ENCODE measurements at places on chromosomes 4 and X. TPM values are rescaled to one million over a fixed set of nuclear protein-coding genes. Genes with fewer than 3 reads are reported as not detected.

UGT2B17 gene
- total RNA-seq = not detected

DNA sequence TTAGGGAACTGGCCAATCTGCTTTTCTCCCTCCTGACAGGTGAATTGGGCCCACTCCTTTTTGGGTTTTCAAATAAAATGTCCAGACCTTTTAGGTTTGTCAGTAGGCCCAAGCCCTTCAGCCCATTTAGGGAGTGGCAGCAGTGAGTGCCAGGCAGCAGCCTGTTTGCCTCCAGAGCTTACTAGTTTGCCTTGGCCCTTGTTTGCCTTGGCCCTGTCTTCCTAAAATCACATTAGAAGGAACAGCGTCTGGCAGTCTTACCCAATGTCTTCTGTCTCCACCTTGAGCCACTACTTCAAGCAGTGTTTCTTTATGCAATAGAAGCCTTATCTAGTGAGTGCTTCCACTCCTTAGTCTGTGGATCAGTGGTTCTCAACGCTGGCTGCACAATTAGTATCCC lies 117.1 kb downstream of the TMEM164 start:
- DNase-seq = no peak

GLOD5 gene
- not detected for total RNA-seq

- no peak for DNase-seq
Observed at GRCh38 chrX:43474321-43474720, 181.8 kb upstream of the MAOA start.

DNA sequence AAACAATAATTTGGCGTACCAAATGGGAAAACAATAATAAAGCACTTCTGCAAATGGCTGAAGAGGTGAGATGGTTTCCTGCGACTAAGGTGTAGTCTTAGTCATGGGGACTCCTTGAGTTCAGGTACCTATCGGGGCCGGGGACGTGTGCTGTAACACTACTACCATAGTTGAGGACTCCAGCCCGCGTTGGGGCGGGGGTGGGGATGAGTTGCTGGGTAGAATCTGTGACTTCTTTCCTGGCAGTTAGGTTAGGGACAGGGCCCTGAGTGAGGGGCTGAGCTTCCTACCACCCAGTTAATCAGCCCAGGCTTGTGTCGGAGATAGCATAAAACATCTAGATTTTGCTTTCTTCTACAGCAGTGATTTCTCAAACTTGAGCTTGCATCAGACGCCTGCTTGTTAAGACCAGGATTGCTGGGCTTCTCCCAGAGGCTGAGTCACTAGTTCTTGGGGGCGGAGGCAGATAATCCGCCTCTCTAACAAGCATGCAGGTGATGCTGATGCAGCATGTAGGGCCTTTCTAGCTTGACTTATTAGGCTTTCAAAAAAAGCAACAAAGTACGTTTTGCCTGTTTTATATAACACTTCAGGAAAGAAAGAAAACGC lies 30.2 kb downstream of the RBBP7 start:
- peak; percentile 52 for DNase-seq

DNA sequence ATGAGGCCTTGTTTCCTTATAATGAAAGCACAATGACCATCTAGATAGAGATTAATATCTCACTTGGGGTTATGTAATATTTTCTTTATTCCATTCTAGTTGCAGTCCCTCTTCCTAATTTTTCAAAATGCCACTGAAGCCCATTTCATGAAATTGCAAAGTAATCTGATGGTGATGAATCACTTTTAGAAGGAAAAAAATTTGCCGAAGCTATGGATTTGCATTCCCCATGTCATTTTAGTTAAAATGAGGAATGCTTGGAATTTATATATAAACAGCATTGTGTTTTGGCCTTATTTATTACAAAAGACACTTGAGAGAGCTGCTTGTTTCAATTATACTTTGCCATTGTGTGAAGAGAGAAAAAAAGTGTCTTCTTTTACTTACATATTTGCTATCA lies 241.7 kb upstream of the TEX13A start:
- no peak for DNase-seq

DNA sequence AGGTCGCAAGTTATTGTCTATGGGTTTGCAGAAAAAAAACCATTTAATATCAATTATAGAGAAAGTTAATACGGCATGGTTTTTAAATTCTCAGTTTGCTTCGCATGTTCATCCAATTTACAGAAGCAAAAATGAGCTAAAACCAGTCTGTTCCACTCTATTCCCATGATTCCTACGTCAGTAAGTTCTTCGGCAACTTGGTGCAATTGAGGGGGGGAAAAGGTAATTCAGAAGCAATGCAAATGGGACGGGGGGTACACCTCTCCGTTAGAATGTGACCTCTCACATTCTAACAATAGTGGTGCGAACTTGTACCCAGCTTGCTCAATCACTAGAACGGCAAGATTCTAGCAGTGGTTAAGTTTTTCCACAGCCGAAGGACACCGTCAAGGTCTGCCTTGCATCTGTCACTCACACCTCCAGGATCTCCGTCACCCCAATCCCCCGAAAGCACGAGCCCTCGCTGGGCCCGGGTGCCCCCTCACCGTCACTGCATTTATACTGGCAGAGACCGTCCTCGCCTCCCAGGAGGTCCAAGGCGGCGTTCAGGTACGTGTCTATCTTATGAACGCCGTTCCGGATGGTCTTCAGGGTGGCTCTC lies 653 bp downstream of the PLA2G12A start:
- peak; percentile 8 for DNase-seq

PLXNA3 gene
- total RNA-seq = 1.6 TPM

DNA sequence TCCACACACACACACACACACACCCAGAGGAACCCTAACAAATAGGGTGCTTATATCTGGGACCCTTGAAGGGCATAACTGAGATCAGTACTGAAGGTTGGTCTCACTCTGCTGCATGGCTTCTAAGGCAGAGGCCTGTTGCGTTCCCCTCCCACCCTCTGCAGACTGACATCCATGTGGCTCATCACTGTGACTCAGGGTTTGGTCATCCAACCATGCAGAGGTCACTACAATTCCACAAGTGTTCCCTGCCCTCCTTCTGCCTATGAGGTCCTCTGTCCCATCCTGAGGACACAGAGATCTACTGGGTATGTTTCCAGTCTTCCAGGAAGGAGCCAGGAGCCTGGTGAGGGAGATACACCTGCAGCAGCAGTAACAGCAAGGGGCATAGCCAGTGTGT lies 55.8 kb downstream of the XAGE2 start:
- no peak for DNase-seq

SPIN3 gene
- total RNA-seq = 5.4 TPM

DNA sequence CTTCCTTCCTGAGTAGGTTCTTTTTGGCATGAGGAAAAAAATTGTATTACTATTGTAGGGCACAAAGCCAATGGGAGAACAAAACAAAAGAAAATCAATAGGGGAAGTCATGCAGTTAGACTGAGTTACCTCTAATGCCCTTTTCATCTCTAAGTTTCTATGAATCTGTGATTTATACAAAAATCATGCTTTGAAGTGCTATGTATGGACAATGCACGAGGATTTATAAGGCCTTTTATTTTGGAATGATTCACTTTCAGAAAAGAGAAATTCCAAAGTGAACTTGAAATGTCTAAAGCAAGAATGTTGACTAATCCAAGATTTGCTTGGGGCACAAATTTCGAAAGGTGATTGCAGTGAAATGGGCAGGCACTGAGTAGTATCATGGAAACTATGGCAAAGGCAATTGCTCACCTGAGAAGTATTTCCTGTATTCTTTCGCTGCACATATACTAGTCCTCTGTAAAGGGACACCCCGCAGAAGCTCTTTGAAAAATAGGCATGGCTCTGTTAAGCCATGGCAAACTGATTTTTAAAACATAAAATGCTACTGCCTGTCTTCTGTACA lies 52.8 kb downstream of the ADGRG4 start:
- no peak for DNase-seq

DNA sequence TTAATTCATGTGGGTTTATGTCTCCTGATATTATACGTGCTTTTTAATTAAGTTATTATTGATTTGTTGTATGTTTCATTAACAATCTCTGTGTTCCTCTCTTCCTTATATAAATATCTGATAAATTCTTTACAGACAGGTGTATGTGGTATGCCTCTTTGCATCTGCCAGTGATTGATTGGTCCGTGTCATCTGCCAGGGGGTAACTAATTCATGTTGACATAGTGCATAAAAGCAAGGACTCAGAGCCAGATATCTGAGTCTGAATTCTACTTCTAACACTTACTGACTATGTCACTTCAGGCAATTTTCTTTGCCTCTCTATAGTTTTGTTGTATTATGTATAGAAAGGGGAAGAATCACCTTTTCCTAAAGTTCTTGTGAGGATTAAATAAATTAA lies 5.2 kb upstream of the AMBN start:
- no peak for DNase-seq

- no peak for DNase-seq
Observed at GRCh38 chr4:151329217-151330007, 4.0 kb upstream of the SH3D19 start.

DNA sequence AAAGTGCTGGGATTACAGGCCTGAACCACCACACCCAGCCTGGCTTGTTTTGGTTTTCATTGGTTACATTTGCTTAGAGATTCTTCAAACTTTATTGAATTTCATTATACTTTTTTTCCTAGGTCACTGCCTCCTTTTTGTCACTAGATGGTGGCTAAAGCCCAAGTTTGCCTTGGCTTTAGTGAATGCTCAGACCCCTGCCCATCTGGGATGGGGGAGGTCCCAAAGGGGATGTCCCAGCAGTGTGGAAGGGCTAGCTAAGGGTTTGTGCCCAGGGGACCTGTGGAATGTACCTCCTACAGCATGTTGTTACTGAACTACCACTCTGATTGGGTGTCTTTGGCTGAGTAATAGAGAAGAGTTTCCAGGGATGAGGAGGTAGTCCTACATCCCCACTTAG lies 58.4 kb downstream of the CEP135 start:
- no peak for DNase-seq

GRCh38 chr4:83771113-83771705 lies 235.3 kb downstream of the GPAT3 start:
- peak; percentile 50 for DNase-seq

- DNase-seq = no peak
Observed at GRCh38 chr4:108559068-108559793, 61.1 kb upstream of the RPL34 start.

DNA sequence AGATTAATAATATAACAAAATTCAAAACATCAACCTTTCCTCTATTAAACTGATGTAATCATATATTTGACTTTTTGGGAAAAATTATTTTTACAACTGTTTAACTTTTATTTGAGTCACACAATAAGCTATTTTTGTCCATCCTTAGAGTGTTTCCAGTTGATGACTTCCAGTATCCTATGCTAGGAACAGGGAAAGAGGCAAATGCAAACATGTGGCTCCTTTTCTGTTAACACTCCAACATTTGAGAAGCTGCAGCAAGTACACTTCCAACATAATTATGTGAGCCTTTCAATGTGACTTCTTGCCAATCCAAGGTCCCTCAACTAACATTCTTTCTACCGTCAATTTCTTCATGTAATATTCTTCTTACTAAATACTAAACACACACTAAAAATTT lies 117.7 kb downstream of the PPA2 start:
- no peak for DNase-seq

GRCh38 chr4:2416564-2417225 lies 1.8 kb downstream of the ZFYVE28 start:
- DNase-seq = no peak

RASL11B gene
- total RNA-seq = 0.60 TPM

DNA sequence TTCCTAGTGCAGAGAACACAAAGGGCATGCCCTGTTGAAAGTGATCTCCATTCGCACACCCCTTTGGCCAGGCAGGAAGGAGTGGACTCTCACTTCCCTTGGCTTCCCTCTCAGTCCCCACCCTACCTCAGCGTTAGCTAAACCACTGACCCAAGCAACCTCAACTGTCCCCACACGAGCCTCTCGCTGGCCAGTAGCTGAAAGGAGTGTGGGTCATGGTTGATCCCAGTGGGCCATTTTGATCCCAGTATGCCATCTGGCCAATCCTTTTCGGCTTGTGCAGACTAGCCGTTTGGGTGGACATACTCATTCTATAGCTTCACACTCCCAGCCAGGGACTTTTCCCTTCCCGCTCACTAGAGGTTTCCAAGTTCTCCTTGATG lies 24.4 kb upstream of the BCORL1 start:
- no peak for DNase-seq

SPIN2A gene
- 0.04 TPM for total RNA-seq

DNA sequence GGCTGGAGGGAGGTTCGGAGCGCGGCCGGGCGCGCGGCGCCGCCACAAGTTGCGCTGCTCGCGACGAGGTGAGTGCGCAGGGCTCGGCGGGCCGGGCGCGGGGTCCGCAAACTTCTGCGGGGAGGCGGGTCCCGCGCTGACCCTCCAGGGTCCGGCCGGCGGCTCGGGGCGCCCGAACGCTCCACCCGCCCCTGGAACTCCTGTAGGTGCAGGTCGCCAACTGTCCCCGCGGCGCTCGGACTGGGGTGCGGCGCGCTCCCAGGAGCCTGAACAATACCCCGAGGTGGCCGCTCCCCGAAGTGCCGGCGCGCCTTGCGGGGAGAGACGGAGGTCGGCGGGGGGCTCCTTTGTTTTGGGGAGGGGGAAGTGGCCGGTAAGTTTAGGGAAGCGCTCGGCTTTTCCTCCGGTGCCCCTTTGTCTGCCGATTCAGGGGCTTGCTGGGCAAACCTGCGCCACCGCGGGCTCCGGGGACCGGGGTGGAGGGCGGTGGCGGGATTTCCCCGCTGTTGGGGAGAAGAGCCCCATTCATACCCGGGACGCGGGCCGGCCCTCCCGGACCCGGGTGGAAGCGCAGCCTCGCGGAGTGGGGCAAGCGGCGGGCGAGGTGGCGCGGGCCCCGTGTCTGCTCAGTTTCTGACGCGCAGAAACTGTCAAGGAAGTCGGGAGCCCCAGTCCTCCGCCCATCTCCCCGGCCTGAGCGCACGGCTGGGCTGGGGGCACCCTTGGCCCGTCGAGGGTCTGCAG lies 694 bp downstream of the TBL1X start:
- DNase-seq = no peak

GRCh38 chr4:107751670-107752069 lies 31.6 kb upstream of the PAPSS1 start:
- no peak for DNase-seq

LAMTOR3 gene
- 78.0 TPM for total RNA-seq

- DNase-seq = no peak
Observed at GRCh38 chr4:8938623-8939022, 67.0 kb upstream of the HMX1 start.

USP46 gene
- 12.2 TPM for total RNA-seq

GRCh38 chrX:27966492-27966891 lies 14.8 kb downstream of the DCAF8L1 start:
- no peak for DNase-seq

ARHGAP6 gene
- total RNA-seq = 0.14 TPM

GRCh38 chr4:38034986-38035882 lies 75.0 kb downstream of the PTTG2 start:
- DNase-seq = peak; percentile 53

- peak; percentile 76 for DNase-seq
Observed at GRCh38 chr4:37767546-37767945, 58.9 kb upstream of the PGM2 start.

SSX3 gene
- not detected for total RNA-seq

PRRG1 gene
- 14.5 TPM for total RNA-seq

BTK gene
- total RNA-seq = not detected

DNAJB14 gene
- total RNA-seq = 32.6 TPM

MAGED4 gene
- total RNA-seq = 17.3 TPM

TDO2 gene
- total RNA-seq = 6.2 TPM

Measured in H4 (cell line).